Effector memory CD8-positive, alpha-beta T cell (primary cell): ENCODE measurements at places on chromosomes 12 and 14.

- no peak for DNase-seq
These were observed 95.5 kb upstream of the FAR2 start for GRCh38 chr12:29053567-29053966.

DNA sequence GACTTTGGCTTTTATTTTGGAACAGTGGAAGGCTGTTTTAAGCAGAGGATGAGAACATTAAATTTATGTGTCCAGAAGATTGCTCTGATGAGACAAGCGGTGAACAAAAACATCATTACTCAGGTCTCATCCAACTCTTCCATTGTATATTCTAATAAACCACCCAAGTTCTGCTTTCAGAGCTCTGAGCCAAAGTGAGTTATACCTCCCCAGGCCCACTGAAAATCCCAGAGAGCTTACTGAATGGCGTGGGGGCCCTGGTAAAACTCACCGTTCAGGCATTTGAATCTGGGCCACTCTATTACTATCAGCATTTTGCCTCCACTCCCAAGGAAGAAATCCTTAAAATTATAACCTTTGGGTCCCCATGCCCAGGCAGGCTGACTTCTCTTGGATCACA, 122.0 kb upstream of the HIF1A start:
- DNase-seq: no peak

DNA sequence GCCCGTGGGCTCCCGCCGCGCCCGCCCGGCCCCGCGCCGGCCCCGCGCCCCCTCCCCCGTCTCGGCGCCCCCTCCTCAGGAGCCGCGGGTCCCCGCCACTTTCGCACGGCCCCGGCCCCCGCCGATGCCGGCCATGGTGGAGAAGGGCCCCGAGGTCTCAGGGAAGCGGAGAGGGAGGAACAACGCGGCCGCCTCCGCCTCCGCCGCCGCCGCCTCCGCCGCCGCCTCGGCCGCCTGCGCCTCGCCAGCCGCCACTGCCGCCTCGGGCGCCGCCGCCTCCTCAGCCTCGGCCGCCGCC, 263 bp downstream of the RCOR1 start:
- no peak for DNase-seq

GRCh38 chr14:96514694-96515093, 12.5 kb downstream of the PAPOLA start:
- DNase-seq: no peak

DNA sequence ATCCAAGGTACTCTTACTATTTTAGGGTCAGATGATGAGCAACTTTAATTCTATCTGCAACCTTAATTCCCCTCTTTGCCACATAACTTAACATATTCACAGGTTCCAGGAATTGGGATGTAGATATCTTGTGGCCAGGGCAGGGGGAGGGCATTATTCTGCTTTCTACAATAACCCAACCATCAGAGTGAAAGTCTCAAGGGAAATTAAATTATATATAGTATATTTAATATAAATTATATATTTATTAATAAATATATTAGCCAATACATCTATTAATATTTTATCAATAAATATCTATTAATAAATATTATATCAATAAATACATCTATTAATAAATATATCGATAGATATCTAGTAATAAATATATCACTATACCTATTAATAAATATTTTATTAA, 11.7 kb upstream of the RAB21 start:
- DNase-seq: no peak

- no peak for DNase-seq
These were observed 194.5 kb downstream of the PHETA1 start for GRCh38 chr12:111174251-111174960.

DNA sequence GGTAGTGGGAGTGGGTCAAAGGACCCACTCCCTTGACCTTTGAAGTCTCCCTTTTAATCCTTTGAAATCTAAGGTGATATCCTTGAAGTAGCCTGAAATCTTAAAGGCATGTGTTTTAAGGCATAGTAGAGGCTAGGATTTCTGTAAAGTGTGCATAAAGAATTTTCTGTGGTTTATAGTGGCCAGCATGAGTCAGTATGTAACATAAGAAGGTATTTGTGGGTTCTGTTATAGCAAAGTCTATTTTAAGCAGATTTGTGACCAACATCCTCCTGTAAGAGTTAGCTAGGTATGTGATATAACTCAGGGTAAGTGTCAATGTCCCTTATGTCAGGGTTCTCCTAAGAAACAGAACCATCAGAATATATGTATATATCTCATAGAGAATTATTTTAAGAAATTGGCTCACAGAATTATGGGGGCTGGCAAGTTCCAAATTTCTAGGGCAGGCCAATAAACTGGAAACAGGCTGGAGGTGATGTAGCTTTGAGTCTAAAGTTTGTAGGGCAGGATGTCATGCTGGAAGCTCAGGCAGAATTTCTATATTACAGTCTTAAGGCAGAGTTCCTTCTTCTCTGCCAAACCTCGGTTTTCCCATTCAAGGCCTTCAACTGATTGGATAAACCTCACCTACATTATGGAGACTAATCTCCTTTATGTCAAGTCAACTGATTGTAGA, 18.7 kb upstream of the EPYC start:
- DNase-seq: no peak

DNA sequence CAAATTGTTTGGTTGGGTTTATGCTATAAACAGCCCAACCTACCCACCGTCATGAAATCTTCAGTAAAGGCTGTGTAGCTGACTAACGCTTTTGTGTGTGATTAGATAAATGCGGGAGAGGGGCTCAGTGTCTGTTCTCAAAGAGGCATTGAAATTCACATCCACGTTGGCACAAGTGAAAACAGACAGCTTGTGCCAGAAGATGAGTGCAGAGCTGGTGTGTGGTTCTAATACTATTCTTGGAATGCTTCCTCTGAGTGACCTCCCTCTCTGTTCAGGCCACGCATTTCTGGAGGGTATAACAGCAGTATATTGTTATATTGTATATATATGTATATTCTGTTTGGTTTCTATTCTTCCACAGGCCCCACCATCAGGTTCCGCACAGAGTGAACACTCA, 263.8 kb downstream of the APAF1 start:
- no peak for DNase-seq

GRCh38 chr12:19144287-19144686, 14.8 kb downstream of the PLEKHA5 start:
- no peak for DNase-seq

GRCh38 chr12:39005671-39006070, 100.3 kb upstream of the CPNE8 start:
- no peak for DNase-seq

- no peak for DNase-seq
These were observed 5.6 kb downstream of the NECAP1 start for GRCh38 chr12:8087666-8088065.

- DNase-seq: no peak
These were observed 89.9 kb upstream of the CPNE8 start for GRCh38 chr12:38995249-38995648.

- DNase-seq: no peak
These were observed 12.4 kb downstream of the DUSP16 start for GRCh38 chr12:12550277-12550676.

DNA sequence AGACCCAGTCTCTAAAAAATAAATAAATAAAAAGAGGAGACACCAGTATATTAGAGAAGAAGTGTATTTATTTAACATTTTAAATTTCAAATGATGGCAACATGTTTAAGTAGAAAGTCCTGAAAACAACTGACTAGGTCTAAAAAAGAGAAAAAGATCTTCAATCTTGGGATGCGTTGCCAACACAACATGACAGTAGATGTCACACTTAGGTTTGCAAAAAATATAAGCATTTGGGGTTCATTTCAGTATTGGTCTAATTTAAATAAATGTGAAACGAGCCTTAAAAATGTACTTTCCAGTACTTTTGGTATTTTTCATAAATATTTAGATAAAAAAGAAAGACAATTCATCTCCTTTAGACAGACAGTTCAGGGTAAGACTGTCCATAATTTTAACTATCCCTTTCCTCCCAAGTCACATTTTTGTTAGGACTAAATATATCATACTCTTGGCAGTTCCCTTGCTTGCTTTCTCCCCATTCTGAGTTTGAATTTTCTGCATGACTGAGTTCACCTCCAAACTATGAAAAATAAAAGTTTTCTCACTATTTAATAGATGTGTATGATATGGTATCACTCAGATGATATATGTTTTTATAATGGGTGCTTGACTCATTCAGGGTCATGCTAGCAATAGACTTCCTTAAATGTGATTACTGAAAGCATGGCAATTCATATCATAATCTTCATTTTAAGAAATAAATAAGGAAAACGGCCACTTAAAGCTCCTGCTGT, 4.3 kb downstream of the C14orf93 start:
- DNase-seq: no peak

DNA sequence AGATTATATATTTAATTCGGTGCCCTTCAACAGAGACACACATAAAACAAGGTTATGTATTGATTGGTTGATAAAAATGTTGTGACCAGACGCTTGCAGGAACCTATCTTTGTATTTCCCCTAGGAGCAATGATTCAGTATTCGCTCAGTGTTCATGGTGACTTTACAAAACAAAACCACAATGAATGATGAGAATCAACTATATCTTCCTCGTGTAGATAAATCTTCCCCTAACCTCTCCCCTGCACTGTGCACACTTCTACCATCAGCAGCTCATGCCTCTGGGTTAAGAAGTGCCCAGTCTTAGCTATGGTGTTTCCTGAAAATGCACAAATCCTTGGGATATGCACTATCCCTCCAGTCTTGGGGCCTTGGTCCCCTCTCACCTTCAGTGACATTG, 16.3 kb downstream of the RIN3 start:
- DNase-seq: no peak

DNA sequence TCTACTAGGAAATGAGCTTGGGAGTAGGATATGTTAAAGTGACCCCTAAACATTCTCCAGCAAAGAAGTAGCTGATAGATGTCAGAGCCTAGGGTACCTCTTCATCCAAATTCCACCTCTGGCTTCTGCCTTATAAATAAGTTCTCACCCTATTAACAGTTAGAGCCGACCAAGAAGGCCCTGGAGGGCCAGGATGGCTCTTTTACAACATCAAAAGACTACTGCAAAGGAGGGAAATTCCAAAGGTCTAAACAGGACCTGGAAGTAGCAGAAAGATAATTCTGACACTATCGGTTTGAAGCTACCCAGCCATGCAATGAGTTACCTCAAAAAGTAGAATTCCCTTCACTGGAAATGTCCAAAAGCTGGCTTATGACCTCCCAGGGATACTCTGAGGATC, 90.0 kb downstream of the PPM1H start:
- no peak for DNase-seq
